Astrocyte of the spinal cord (primary cell): ENCODE measurements at places on chromosomes 2 and 18.

DNA sequence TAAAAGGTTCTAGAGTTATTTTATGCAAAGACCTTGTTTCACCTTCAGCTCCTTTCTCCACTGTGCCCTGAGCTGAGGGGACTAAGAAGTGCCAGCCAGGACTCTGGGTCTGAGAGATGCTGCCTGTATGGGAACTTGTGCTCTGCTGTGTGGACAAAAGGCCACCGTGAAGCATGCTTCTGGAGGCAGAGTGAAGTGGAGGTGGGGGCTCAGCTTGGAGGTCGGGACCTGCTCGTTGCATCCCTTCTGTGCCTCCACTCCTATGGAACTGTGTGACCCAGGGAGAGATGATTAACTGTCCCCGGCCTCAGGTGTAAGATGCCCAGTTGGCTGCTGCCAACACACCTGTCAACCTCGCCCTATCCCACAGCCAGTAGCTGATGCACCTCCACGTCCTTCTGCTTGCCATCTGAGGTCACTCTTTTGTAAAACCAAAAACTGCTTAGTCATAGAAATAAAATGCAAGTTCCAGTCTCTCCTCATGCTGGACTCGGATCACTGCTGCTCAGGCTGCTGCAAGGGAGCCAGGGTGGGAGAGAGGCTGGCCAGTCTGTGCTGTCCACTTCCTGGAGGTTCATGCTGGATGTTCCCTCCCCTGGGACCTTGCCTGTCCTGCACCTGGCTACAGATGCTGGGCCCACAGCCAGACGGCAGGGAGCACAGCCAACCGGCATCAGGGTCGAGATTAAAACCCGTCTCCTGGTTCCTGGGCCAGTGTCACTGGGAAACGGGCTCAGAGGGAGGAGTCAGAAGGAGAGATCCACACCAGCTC is 113.2 kb downstream of the ACKR3 start:
- no peak for DNase-seq

DNA sequence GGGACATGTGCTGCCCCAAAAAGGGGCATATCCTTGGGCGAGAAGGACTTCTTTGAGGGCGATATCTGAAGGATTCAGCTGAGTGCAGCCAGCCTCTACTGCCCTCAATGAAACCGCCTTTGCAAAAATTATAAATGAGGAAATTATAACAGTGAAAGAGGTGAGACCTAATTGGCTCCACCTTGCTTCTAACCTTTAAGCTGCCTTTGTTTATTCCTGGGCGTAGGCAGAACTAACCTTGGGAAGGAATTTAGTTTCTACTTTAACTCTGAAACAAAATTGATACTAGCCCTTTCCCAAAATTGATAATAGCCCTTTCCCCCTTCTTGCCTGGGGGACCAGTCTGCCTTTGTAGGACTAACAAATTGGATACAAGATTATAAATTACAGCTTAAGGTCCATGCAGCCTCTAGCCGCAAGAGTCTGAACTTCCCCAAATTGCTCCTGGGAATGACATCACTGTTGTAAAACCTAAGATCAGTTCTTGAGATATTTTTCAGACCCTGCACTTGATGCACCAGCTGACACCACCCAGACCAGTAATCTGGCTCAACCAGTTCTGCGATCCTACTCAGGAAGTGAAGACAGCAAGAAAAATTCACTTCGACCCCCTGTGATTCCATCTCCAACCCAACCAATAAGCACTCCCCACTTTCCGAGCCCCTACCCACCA is 36.0 kb upstream of the ASAP2 start:
- DNase-seq = no peak

GRCh38 chr2:98245491-98245890 is 100.8 kb upstream of the CNGA3 start:
- DNase-seq = no peak

DNA sequence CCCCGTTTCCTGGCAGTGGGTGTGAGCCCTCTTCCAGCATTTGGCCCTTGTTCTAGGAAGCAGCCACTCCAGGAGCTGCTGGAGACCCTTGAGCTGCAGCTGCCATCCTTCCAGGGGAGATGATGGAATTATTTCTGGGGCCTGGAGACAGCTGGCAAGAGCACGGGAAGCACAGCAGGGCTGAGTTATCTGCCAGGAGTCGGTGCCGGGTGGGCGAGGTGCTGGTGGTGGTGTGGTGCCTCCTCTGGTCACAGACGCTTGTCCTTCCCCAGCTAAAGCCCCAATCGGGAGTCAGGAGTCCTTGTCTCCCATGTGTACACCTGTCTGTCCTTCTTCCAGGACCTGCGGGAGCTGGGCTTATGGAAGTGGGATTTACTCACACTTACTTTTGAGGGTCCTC is 36.0 kb downstream of the DPYSL5 start:
- no peak for DNase-seq

- DNase-seq = no peak
Observed at GRCh38 chr2:235157746-235158482, 206.1 kb downstream of the SH3BP4 start.

DNA sequence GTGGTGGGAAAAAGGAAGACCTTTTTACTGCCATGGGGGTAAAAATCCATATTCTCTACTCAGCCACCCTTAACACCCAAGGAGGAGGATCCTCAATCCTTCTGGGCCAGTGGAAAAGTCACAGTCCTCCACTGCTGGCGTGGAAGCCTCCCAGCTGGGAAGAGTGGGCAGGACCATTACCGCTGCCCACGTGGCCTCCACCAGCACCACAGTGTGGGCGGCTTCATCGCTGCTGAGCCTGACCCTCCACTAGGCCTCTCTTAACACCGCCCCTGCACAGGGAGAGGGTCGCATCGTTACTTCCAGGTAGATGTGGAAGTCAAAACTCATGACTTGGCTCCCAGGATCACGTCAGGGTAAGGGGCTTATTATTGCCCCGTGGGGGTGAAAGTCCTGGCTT is 656.5 kb downstream of the SUCLG1 start:
- DNase-seq = no peak

- peak; percentile 84 for DNase-seq
Observed at GRCh38 chr2:46857871-46858701, 57.5 kb downstream of the MCFD2 start.

- DNase-seq = no peak
Observed at GRCh38 chr18:7668392-7668791, 101.3 kb downstream of the PTPRM start.

- no peak for DNase-seq
Observed at GRCh38 chr2:39779341-39779851, 338 bp upstream of the THUMPD2 start.

GRCh38 chr2:134218930-134219658 is 34.8 kb upstream of the MGAT5 start:
- no peak for DNase-seq

DNA sequence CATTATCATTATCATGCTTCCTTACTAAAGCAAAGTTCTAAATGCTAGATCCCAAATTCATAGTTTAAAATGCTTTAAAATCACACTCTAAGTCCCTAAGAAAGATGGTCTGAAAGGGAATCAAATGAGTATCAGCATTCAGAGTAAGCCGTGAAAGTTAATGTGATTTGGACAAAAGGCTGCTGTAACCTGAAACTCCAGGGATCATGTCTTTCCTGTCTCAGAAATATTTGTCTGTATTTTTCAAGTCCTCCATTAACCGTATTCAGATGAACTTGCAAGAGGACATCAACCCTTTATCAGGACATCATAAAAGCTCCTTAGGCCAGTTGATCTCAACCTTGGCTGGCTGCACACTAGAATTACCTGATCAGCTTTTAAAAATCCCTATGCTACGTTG is 324.3 kb upstream of the PKDCC start:
- DNase-seq = peak; percentile 23

DNA sequence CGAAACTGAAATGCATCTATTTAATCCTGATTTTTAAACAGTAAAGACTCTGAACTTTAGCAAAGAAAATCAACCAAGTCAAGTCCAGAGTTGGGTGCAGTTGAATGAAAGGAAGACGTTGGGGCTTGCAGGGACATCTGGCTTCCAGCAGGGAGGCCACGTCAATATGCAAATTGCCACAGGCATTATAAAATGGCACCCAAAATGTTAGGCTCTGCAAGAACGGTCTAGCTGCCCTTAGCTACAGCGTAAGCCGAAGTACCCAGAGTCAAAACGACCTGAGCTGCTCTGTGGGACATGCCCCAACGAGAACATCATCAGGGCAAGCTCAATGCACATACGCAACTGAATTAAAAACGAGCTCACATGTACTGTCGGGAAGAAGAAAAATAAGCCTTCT is 30.7 kb downstream of the DOCK10 start:
- DNase-seq = no peak

DNA sequence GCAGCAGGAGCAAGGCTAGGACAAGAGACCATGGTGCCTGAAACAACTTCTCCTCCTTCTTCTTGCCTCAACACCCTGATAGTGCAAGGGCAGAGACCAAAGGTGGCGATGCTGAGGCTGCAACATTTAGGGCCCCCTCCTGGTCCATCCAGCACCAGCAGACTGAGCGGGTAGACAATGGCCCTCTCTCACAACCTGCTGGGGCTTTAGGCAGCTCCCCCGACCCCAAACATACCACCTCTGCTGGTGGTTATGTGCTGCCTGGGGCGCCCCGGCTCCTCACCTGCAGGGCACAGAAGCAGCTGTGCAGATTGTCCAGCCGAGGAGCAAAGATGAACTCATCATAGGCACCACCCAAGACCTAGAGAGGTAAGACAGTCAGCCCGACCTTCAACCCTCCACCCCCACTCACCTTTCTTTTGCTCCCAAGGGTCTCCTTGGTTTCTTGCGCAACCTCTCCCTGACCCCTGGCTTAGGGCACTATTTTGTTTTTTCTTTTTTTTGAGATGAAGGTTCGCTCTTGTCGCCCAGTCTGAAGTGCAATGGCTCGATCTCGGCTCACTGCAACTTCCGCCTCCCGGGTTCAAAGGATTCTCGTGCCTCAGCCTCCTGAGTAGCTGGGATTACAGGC is 3.5 kb downstream of the DNPEP start:
- DNase-seq = no peak

GRCh38 chr2:237524631-237525030 is 37.6 kb downstream of the MLPH start:
- DNase-seq = no peak

DNA sequence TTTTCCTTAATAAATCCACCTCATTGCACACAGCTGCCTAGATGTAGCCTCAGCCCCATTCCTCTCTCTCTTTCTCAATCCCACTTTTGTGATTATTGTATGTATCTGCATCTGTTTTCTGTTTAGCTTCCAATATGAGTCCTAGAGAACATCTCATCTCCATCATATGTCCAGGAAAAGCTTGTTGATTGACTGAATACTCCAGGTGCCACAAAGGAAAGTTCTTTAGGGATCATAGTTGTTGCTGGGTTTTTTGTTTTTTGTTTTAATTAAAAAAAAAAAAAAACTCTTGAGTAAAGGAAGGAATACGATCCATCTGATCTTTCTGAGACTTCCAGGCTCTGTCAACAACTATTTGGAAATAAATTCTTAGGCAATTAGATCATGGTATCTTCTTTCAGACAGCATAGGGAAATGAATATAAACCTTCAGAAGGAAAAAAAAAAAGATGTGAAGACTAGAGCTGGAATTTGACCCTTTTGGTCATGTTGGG is 42.5 kb downstream of the KIAA2012 start:
- peak; percentile 63 for DNase-seq

DNA sequence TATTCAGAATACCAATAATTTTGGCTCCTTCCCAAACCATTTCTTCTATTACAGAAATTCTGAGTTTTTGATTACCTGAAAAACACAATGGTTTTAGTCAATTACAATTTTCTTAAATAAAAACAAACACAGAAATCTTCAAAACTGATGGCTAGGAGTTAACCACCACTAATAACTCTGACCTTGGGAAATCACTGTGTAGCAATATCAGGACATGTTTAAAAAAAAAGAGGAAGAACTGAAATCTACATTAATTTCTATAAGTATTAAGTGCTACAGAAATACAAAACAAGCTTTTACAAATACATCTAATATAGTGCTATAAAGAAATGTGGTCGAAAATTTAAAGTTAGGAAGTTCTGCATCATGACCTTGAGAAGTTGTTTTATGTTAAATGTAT is 14.9 kb downstream of the L3MBTL4 start:
- DNase-seq = no peak

DNA sequence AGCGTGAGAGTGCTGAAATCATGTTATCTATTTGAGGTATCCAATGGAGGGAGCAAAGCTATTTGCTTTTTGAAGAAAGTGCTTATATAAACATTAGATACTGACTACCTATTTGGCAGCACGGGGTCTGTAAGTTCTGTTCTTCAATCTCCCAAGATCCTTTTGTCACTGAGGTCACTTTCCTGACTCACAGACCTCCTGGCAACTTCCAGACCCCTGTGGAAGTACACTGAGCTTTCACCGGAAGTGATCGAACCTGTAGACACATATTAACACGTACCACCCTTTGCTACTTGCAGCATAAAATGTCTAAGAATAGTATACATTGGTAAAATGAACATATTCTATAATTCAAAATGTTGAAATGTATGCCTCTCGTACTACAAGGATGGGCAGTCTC is 452.6 kb upstream of the ST6GAL2 start:
- DNase-seq = no peak

DNA sequence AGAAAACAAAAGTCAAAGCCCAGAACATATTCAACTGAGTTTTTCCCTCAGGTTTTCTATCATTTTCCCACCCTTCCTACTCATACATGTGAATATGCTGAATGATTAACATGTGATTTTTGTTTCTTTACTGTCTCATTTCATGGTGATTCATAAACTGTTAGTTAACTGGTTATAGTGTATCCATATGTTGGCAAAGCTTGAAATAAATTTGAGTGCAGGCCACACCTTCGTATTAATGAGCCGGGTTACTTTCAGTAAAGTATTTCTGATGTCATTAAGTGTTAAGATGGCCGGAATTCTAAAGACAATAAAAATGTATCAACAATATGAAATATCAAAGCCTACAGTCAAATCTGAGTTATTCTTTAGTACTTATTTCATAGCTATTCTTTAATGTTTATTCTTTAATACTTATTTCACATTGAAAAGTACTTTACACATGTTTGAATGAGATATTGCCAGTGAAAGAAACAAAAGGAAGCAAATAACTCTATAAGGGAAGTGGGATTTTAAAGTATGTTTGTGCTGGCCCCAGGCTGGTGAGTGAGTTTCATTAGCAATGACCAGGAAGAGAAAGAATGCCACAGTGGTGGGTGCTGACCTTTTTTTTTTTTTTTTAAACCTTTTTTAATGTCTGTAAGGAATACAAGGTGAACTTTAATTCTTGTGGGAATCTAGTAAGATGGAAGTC is 178.6 kb downstream of the NEDD4L start:
- peak; percentile 59 for DNase-seq

GRCh38 chr2:180177534-180177933 is 170.4 kb upstream of the CWC22 start:
- no peak for DNase-seq

- no peak for DNase-seq
Observed at GRCh38 chr18:32420084-32420750, 50.5 kb downstream of the GAREM1 start.

GRCh38 chr2:18604531-18604885 is 15.1 kb upstream of the NT5C1B start:
- DNase-seq = no peak
